ENCODE measurements at places on chromosomes 5 and 9. TPM values are rescaled to one million over a fixed set of nuclear protein-coding genes. Genes with fewer than 3 reads are reported as not detected.

The RABEPK gene
- total RNA-seq: 16.8 TPM

The TSSK1B gene
- total RNA-seq: not detected

The LHX3 gene
- total RNA-seq: not detected

The TENT4A gene
- total RNA-seq: 8.5 TPM

The SAPCD2 gene
- total RNA-seq: 2.5 TPM

Data from dermis lymphatic vessel endothelial cell (primary cell).